ENCODE measurements at places on chromosomes 11 and 22. TPM values are rescaled to one million over a fixed set of nuclear protein-coding genes. Genes with fewer than 3 reads are reported as not detected.

GRCh38 chr11:45736424-45736823, 68.5 kb upstream of the SLC35C1 start:
- H3K27me3 ChIP-seq, result no peaks in the 10 kb centered on the region
- no peak for DNase-seq
- no peak overlapping the region for H3K4me3 ChIP-seq
- H3K36me3 ChIP-seq, result no peaks in the 10 kb centered on the region
- H3K4me1 ChIP-seq, result peaks cover 3% of the 10 kb centered on the region
- H3K27ac ChIP-seq, result no peak overlapping the region

The PGM2L1 gene
- total RNA-seq, result 4.3 TPM

GRCh38 chr11:78737891-78738290, 163.2 kb upstream of the NARS2 start:
- no peak overlapping the region for H3K4me3 ChIP-seq
- no peak for DNase-seq
- no peak overlapping the region for H3K27ac ChIP-seq
- no peaks in the 10 kb centered on the region for H3K36me3 ChIP-seq
- H3K27me3 ChIP-seq, result peaks cover 4% of the 10 kb centered on the region
- H3K4me1 ChIP-seq, result peaks cover 27% of the 10 kb centered on the region

The MFNG gene
- total RNA-seq, result 5.2 TPM

DNA sequence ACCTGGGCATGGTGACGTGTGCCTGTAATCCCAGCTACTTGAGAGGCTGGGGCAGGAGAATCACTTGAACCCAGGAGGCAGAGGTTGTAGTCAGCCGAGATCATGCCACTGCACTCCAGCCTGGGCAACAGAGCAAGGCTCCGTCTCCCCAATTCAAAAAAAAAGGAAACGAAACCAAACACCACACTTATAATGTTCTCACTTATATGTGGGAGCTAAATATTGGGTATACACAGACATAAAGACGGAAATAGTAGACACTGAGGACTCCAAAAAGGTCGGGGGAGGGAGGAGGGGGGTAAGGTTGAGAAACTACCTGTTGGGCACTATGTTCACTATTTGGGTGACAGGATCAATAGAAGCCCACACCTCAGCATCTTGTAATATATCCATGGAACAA, 94.3 kb downstream of the GAB2 start:
- H3K27ac ChIP-seq, result no peak overlapping the region
- no peaks in the 10 kb centered on the region for H3K36me3 ChIP-seq
- H3K4me3 ChIP-seq, result no peak overlapping the region
- no peaks in the 10 kb centered on the region for H3K27me3 ChIP-seq
- peaks cover 11% of the 10 kb centered on the region for H3K4me1 ChIP-seq

GRCh38 chr11:10502770-10503169, 38.2 kb downstream of the RNF141 start:
- H3K27ac ChIP-seq, result no peak overlapping the region
- no peak overlapping the region for H3K4me3 ChIP-seq
- H3K36me3 ChIP-seq, result peaks cover 16% of the 10 kb centered on the region

- no peak overlapping the region for H3K4me3 ChIP-seq
- H3K4me1 ChIP-seq, result no peaks in the 10 kb centered on the region
- H3K27ac ChIP-seq, result no peak overlapping the region
- no peaks in the 10 kb centered on the region for H3K27me3 ChIP-seq
Observed at GRCh38 chr22:34841911-34842310, 224.0 kb upstream of the ISX start.

DNA sequence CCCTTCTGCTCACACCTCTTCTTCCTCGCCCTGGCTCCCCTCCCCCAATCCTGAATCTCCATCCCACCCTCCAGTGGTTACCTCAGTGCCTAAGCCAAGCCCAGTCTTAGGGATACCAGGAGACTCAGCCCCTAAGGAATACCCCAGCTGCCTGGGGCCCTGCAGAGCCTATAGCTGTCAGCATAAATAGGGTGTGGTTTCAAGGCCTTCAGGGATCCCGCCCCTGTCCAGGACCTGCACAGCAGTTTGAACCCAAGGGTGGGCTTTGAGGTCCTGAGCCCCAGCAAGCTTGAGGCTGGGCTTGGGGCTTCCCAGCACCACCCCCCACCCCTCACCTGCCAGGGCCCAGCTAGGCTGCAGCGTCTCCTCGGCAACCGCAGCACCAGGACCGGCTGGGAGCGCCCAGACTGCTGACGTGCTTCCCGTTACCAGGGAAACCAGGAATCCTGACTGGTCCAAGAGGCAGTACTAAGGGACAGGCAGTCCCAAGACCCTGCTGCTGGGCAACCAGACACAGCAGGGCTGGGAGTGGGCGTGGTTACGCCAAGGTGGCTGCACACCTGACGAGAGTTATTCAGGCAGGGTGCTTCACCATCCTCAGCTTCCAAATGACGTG, 13.7 kb downstream of the APBB1 start:
- peak; percentile 69 for DNase-seq
- peaks cover 9% of the 10 kb centered on the region for H3K4me1 ChIP-seq
- peaks cover 38% of the 10 kb centered on the region for H3K36me3 ChIP-seq
- H3K4me3 ChIP-seq, result no peak overlapping the region

DNA sequence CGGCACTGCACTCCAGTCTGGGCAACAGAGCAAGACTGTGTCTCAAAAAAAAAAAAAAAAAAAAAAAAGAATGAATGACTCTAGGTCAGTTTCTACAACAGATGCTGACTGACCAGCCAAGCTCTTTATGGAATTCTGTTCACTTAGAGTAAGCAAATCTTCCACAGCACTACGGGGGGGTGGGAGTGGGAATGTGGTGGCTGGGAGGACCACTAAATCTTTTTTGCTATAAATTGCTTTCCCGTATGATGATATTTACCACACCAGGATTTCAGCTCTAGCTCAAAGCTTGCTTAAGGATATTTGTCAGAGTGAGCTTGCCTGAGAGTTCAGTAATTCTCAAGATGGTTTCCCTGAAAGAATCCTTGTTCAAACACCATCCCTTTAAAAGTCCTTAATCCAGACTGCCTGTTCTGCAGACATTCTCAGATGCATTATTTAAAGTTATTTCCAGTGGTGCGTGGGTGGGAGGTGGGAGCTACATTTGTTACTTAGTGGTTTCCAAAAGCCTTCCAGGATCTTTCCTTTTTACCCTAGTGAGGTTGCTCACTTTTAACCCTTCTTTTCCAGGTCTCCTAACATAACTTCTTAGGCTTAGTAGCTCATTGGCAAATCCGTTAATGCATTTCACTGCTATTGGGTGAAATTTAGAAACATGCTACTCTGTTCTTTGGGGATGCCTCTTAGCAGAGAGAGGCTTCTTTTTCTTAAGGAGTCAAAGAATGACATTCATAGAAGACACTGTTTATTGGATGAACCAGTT, 65.9 kb downstream of the UBASH3B start:
- H3K36me3 ChIP-seq, result no peaks in the 10 kb centered on the region
- H3K4me3 ChIP-seq, result no peak overlapping the region
- H3K27ac ChIP-seq, result peak overlapping the region; percentile 40
- peaks cover 31% of the 10 kb centered on the region for H3K4me1 ChIP-seq

The OR51I2 gene
- total RNA-seq, result not detected

DNA sequence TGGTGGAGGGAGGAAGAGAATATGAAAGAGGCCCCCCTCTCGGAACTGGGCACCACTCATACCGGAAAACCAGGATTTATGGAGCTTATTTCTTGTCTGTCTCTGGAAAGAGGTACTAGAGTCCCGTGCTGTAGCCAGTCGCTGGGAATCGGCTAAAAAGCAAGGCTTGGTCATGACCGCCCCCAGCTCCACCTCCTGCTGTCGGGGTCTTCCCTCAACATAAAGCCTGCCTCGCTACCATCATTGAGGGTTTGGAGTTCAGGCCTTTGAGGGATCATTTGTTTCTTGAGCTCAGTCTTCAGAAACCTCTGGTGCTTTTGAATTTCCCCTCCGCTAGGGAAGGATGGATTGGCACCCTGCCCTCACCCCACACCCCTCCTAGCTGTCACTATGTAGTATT, 97.1 kb downstream of the TSPAN18 start:
- H3K27me3 ChIP-seq, result no peaks in the 10 kb centered on the region
- no peaks in the 10 kb centered on the region for H3K36me3 ChIP-seq
- peaks cover 8% of the 10 kb centered on the region for H3K4me1 ChIP-seq
- no peak overlapping the region for H3K4me3 ChIP-seq
- DNase-seq, result no peak

The KRTAP5-2 gene
- total RNA-seq, result not detected

The SCGB1A1 gene
- not detected for total RNA-seq

- H3K36me3 ChIP-seq, result no peaks in the 10 kb centered on the region
- H3K4me1 ChIP-seq, result no peaks in the 10 kb centered on the region
- no peak overlapping the region for H3K4me3 ChIP-seq
- no peaks in the 10 kb centered on the region for H3K27me3 ChIP-seq
- no peak for DNase-seq
Observed at GRCh38 chr11:109096266-109096665, 325.7 kb upstream of the C11orf87 start.

DNA sequence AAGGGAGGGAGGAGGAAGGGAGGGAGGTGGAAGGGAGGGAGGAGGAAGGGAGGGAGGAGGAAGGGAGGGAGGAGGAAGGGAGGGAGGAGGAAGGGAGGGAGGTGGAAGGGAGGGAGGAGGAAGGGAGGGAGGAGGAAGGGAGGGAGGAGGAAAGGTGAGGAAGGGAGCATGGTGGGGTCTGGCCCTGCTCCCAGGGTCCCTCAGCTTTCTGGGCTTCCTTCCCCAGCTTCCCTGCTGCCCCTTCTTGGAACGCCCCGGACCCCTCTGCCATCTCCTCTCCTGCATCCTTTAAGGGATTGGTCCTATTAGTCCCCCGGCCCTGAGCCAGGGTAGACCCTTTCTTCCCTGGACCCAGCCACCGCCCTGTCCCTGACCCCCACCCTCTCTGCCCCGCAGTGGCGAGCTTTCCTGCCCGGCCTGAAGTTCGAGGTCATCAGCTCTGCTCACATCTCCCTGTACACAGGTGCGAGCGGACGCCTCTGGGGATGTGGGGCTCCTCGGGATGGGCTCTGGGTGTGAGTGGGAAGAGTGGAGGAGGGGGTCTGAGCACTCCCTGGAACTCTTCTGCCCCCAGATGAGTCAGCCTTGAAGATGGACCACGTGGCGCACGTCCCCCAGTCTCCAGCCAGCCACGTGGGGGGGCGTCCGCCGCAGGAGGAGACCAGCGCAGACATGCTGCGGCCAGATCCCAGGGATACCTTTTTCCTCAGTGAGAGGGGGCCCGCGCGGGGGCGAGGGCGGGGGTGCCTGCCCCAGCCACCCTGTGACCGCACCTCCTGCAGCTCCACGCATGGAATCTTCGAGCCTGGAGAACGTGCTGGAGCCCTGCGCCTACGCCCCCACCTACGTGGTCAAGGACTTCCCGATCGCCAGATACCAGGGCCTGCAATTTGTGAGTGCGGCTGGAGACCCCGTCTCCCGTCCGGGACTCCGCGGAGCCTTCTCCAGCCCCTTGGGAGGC, 6.0 kb downstream of the B4GALNT4 start:
- H3K36me3 ChIP-seq, result peaks cover 5% of the 10 kb centered on the region
- no peak overlapping the region for H3K27ac ChIP-seq
- no peak for DNase-seq
- no peak overlapping the region for H3K4me3 ChIP-seq
- peaks cover 4% of the 10 kb centered on the region for H3K4me1 ChIP-seq

DNA sequence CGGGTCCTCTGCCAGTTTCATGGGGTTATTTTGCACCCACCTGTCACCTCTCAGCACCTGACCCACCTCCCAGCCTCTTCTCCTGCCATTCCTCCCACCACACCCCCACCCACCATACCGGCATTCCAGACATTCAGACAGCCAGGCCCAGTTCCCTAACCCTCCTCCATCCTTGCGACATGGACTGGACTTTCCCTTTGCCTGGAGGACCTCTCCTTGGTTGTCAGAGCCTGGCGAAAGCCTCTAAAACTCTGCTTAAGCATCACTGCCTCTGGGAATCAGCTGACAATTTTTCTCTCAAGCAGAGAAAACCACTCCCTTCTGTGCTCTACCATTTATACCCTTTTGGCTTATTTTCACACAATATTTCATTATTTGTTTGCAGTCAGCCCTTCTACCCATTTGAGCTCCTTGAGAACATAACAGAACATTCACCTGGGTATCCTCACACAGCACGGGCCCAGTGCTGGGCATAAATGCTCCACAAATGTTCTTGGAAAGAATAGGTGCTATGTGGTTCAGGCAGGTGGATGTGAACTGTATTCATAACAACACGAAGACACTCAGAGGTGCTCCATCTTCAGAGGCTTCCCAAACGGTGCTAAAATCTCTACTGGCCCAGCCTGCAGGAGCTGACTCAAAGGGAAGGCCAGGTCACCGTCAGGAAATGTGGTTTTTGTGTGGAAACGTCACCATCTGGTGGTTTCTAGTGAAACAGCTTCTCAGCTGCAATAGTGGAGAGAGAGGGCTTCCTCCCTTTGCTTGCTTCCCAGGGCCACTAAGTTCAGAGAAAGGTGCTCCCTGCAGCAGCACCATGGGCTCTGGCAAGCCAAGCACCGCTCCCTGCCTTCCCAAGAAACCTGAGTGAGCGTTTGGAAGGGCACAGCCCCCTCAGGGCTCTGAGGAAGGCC, 10.4 kb downstream of the SPATA19 start:
- peaks cover 7% of the 10 kb centered on the region for H3K27me3 ChIP-seq
- no peak overlapping the region for H3K27ac ChIP-seq
- H3K4me1 ChIP-seq, result no peaks in the 10 kb centered on the region
- H3K4me3 ChIP-seq, result no peak overlapping the region
- no peaks in the 10 kb centered on the region for H3K36me3 ChIP-seq
- DNase-seq, result peak; percentile 81

The SOX10 gene
- 2.2 TPM for total RNA-seq

- no peaks in the 10 kb centered on the region for H3K36me3 ChIP-seq
- H3K4me1 ChIP-seq, result peaks cover 4% of the 10 kb centered on the region
- H3K27ac ChIP-seq, result no peak overlapping the region
- no peak for DNase-seq
- no peak overlapping the region for H3K4me3 ChIP-seq
- H3K27me3 ChIP-seq, result peaks cover 11% of the 10 kb centered on the region
Observed at GRCh38 chr11:133222425-133223330, 309.6 kb downstream of the OPCML start.

GRCh38 chr11:126711977-126712625, 288.5 kb downstream of the KIRREL3 start:
- DNase-seq, result no peak
- H3K27me3 ChIP-seq, result peaks cover 21% of the 10 kb centered on the region
- H3K4me3 ChIP-seq, result no peak overlapping the region
- H3K27ac ChIP-seq, result no peak overlapping the region
- no peaks in the 10 kb centered on the region for H3K4me1 ChIP-seq

The PDE3B gene
- 2.2 TPM for total RNA-seq

The ZDHHC5 gene
- 13.5 TPM for total RNA-seq

The TYR gene
- total RNA-seq, result not detected

DNA sequence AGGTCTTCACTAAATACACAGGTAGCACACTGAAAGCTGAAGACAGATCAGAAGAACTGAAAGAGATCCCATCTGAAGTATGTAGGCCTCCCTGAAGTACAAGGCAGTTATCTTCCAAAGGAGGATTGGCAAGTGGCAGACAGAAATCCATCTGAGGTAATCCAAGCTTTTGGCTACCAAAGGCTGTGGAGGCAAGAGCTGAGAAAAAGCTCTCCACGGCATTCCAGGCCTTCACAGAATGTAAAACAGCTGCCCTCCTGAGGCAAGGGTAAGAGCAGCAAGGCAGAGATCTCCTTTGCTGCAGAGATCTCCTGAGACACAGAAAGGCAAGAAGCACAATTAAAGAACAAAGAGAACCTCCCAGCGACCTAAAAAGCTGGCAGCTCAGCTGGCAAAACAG, 19.1 kb downstream of the PIK3C2A start:
- no peak overlapping the region for H3K4me3 ChIP-seq
- no peaks in the 10 kb centered on the region for H3K4me1 ChIP-seq
- no peak overlapping the region for H3K27ac ChIP-seq
- no peaks in the 10 kb centered on the region for H3K27me3 ChIP-seq
